ENCODE measurements at places on chromosomes 6 and 20. TPM values are rescaled to one million over a fixed set of nuclear protein-coding genes. Genes with fewer than 3 reads are reported as not detected.

CST5 gene
- total RNA-seq, result not detected

TDRD6 gene
- not detected for total RNA-seq

PDYN gene
- not detected for total RNA-seq

CAGE1 gene
- 0.16 TPM for total RNA-seq

MROH8 gene
- 0.55 TPM for total RNA-seq

OR2H2 gene
- not detected for total RNA-seq

ZGPAT gene
- 68.6 TPM for total RNA-seq

CTAGE9 gene
- total RNA-seq, result not detected

GTF2H4 gene
- 18.9 TPM for total RNA-seq

DSN1 gene
- total RNA-seq, result 28.3 TPM

BTNL2 gene
- total RNA-seq, result not detected

SLC24A3 gene
- total RNA-seq, result not detected

CCM2L gene
- total RNA-seq, result not detected

PIM1 gene
- 23.6 TPM for total RNA-seq

CD24 gene
- 389 TPM for total RNA-seq

ANKRD66 gene
- total RNA-seq, result not detected

RIN2 gene
- 31.9 TPM for total RNA-seq

ELOVL5 gene
- not detected for total RNA-seq

PPP1R14C gene
- 0.08 TPM for total RNA-seq

ZBP1 gene
- 0.70 TPM for total RNA-seq

SIRPD gene
- not detected for total RNA-seq

MUCL3 gene
- total RNA-seq, result 0.08 TPM

B3GALT4 gene
- total RNA-seq, result 10.6 TPM

KHDC1L gene
- not detected for total RNA-seq
